Regular cardiac myocyte (primary cell): ENCODE measurements at places on chromosomes 12 and 14. TPM values are rescaled to one million over a fixed set of nuclear protein-coding genes. Genes with fewer than 3 reads are reported as not detected.

The BMP4 gene
- 2.7 and 10.7 TPM in 2 replicates for total RNA-seq

The EAPP gene
- 38.9 and 52.7 TPM in 2 replicates for total RNA-seq

The TAS2R50 gene
- 1.5 and 3.1 TPM in 2 replicates for total RNA-seq

The ABCC9 gene
- 14.0 and 51.0 TPM in 2 replicates for total RNA-seq

The TSPAN11 gene
- total RNA-seq = under 0.01 and 0.28 TPM in 2 replicates

The SERPINA9 gene
- 0.28 and 0.96 TPM in 2 replicates for total RNA-seq

The PPP4R4 gene
- 2.5 and 3.1 TPM in 2 replicates for total RNA-seq

The TAS2R8 gene
- under 0.01 TPM in 1 of 2 replicates, not detected in the other for total RNA-seq
